ENCODE measurements at places on chromosomes 4 and X.

- no peak for DNase-seq
Observed at GRCh38 chrX:9144701-9145241, 110.8 kb upstream of the FAM9B start.

GRCh38 chr4:77538144-77538543, 67.5 kb upstream of the CXCL13 start:
- DNase-seq = peak; percentile 68

- no peak for DNase-seq
Observed at GRCh38 chr4:151610229-151610628, 150.6 kb downstream of the GATB start.

GRCh38 chrX:123835661-123836371, 24.0 kb upstream of the XIAP start:
- DNase-seq = no peak

DNA sequence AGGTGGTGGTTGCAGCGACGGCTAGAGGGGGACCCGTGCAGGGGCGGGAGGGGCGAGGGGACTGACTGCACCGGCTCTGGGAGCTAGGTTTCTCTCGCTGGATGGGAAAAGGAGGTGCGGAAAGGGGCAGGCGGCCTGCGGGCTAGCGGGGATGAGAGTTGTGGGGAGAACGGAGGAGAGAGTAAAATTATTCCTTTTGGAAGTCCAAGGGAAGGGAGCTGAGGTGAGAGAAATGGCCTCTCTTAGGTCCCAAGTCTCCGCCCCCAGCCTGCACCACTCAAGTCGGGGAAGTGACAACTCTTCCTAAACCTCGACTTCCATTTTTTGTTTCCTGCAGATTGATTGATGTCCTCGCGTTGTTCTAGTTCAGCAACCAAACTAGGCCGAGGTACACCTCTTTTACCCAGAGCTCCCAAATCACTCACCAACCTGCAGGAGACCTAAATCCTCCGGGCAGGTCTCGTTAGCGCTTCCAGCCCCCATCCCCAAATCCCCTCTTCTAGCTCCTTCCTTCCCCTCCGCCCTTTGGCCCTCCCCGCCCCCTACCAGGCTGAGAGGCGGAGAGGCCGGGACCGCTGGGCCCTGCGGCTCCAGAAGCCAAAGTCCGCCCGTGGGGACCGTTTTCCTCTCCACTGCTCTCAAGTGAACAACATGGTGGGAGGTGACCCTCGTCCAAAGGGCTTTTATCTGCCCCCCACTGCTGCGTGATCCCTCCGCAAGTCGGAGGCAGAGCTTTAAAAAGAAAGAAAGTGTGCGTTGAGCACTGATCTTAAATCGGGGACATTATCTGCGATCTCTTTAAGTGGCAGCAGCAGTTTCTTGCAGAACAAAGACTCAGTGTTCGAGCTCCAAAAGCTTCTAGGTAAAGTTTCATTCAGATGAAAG, 7.3 kb downstream of the PITX2 start:
- no peak for DNase-seq

DNA sequence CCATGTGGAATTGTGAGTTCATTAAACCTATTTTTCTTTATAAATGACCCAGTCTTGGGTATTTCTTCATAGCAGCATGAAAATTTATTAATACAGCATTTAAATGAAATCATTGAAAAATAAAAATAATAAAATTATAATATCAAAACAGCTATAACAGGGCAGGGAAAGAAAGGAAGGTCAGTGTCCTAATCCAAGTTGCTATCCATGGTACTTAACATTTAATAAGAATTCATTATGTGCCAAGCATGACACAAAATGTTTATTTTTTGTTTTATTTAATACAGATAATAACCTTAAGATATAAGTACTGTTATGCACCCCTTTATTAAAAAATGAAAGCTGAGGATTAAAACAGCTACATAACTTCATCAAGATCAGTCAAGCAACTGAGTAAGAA, 838.4 kb downstream of the RAB28 start:
- no peak for DNase-seq

DNA sequence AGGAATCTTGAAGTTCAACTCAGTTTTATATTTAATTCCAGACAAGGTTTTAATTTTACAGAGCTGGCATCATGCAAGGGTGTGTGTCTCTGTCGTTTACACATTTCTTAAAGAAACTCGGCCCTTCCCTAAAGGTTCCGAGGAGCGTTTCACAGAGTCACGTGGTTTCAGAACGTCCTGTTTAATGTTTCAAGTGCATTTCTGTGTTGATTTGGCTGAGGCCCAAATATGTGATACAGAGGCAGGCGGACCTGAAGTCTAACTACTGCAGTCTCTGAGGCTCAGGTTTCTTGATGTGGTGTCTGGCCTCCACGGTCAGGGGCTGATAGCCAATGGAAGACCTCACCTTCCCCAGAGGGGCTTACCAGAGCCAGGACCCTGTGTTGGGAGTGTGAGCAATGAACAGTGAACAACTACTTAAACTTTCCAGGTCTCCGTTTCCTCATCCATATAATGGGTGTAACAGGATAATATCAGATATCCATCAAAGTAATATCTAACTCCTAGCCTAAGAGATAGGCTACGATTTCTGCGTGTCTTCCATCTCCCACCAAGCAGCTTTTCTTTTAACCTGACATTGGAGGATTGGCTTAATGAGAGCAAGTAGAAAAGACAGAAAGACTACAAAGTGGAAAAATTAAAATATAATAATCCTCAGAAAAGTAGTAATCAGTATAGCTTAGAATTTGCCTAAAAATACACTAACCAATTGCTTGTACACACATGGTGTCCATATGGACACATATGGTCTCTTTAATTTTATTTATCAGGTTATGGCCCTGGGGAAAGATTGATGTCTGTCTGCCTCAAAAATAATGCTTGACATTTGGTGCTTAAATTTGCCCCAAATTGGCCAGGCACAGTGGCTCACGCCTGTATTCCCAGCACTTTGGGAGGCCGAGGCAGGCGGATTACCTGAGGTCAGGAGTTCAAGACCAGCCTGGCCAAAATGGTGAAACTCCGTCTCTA, 50.0 kb upstream of the TRIM2 start:
- DNase-seq = no peak

DNA sequence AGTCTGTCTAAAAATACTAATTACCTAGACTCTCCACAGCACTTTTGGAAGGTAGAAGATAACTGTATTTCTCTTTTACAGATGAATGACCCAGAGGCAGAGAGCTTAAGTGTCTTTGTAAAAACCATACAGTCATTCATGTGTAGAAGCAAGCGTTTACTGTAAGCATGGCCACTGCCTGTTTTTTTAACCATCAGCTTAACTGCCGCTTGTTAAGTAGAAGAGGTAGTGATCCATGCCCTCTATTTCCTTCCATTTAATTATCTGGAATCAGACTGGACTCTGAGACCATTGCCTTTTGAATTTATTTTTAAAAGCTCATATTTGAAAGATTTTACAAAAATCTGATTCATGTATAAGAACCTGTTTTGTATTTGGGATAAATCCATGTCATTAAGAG, 111.2 kb upstream of the TECRL start:
- no peak for DNase-seq
